DMS79 treated with DMSO at 0.1 percent for 48 hours (cell line): ENCODE measurements at places on chromosomes 1 and 21.

- DNase-seq = no peak
These were observed 19.5 kb downstream of the RRP1 start for GRCh38 chr21:43808832-43809251.

DNA sequence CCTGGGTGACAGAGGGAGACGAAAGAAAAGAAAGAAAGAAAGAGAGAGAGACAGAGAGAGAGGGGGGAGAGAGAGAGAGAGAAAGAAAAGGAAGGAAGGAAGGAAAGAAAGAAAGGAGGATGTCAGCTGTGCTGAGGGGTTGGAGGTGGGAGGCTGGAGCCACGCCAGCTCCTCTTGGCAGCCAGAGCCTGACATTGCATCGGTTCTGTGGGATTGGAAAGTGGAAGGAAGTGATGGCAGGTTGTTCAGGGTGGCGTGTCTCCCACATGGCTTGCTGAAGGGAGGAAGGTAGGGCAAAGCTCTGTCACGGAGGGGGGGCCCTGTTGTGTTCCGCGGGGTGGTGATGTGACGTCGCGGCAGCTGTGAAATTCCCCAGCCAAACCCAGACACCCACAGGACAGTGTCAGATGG lies 30.7 kb downstream of the EIF2D start:
- DNase-seq = no peak

GRCh38 chr1:102107441-102107840 lies 110.7 kb upstream of the OLFM3 start:
- DNase-seq = no peak

DNA sequence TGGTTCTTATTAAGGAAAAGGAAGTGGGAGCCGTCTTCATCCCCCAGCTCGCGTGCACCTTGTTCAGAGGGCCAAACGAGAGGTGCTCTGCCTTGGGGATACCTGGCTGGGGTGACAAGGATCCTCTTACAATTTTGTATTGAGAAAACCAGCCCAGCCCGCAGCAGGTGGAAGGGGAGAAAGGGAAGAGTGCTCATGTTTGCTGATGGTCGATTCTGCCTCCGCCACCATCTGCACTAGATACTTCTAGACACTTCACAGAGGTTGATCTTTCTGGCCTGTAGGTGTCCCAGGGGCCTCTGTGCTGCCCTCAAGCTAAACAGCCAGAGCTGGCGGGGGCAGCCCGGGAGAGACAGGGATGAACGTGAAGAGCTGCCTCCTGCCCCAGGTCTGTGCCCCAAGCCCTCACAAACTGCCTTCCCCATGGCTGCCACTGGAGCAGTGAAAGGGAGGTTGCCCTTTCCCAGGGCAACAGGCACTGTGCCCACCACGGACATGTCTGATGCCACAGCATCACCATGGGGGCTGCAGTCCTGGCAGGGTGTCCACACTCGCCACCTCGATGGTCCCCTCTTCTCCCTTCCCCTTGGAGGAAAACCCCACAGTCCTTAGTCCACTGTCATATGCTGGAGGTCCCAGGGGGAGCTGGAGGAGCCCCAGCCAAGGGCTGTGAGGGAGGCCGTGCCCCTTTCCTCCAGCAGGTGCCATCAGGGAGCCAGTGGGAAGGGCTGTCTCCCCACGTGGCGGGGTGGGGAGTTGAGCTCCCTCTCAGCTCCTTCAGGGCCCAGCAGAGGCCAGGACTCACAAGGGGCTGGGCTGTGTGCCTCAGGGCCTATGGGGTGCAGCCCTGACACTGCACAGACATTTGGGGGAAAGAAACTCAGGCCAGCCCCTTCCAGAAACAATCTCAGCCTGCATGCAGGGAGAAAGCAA lies 8.1 kb downstream of the ADPRS start:
- no peak for DNase-seq

- DNase-seq = no peak
These were observed 130.4 kb downstream of the RERE start for GRCh38 chr1:8687039-8687438.

- DNase-seq = no peak
These were observed 58.9 kb downstream of the LRRC40 start for GRCh38 chr1:70146488-70146887.

DNA sequence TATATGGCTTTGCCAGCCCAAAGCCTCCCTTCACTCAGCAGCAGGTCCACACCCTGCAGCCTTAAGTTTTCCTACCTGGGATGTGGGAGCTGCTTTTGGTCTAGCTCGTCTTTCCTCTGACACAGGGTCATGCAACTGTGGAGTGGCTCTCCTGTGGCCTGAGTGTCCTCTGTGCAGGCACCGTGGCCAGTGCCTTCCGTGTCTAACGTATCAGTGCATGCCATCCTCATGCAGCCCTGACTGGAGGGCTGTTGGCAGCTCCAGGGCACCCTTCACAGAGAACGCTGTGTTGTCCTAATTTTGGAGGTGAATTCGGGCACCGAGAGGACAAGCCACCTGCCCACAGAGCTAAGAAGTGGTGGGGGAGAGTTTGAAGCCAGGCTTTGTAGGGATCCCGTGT lies 25.7 kb upstream of the C1orf174 start:
- no peak for DNase-seq

- DNase-seq = no peak
These were observed 50.3 kb upstream of the USP1 start for GRCh38 chr1:62386351-62387121.

DNA sequence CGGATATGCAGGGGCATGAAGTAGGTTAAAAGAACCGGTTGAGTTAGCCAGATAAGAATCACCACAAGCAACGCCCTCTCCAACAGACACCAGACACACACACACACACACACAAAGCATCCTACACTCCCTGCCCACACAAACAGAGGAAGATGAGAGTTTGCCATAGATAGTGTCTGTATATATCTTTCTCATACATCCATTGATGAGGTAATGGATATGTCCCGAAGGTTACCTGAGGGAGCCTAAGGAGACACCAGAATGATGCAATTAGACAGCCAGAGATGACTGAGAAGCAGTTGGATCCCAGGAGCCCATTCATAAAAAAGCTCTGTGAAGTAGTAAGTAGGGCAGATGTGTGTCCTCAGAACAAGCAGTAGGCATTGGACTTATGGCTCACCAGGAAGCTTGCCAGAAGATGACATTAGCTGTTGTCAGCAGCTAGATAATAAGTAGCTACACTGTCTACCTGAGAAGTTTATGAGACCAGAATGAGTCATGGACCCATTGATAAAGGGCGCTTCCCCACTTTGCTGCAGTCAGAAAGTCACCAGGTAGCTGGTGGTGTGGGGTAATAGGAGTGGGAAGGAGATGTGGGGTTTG lies 247.0 kb downstream of the KCNT2 start:
- no peak for DNase-seq

- DNase-seq = no peak
These were observed 26.4 kb downstream of the LRRC8B start for GRCh38 chr1:89550995-89551394.
